ENCODE measurements at places on chromosomes 2 and 18.

DNA sequence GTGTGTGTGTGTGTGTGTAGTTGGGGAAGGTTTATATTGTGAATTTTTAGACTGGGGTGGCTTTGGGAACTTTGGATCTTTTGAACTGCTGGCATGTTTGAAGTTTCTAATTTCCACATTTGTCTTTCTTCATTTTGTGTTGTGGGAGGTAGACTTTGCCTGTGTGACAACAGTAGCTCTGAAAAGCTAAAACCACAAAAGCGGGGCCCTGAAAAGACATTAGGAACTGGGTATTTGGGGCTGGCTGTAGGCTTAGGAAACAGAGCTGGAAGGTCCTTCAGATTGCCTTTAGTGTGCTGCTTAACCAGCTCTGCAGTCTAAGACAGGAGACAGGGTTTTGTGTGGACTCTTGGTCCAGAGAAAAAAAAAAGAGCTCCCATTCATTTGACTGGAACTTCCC, 27.2 kb upstream of the DOCK10 start:
- no peak for DNase-seq

DNA sequence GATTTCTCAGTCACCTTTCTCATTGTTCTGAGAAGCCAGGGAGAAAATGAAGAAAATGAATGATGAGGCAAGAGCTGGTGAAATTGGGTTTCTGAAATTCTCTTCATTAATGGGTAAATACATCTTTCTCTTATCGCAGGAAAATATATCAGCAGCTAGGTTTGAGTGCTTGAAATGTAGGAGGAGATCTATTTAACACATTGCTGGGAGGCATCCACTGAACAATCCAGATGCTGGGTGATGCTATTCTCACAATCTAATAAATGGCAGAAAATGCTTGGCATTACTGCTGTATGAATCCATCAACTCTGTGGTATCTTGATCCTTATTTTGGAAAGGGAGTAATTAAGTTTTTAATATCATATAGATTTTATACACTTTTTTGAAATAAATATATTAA, 199.6 kb upstream of the LRP1B start:
- no peak for DNase-seq

DNA sequence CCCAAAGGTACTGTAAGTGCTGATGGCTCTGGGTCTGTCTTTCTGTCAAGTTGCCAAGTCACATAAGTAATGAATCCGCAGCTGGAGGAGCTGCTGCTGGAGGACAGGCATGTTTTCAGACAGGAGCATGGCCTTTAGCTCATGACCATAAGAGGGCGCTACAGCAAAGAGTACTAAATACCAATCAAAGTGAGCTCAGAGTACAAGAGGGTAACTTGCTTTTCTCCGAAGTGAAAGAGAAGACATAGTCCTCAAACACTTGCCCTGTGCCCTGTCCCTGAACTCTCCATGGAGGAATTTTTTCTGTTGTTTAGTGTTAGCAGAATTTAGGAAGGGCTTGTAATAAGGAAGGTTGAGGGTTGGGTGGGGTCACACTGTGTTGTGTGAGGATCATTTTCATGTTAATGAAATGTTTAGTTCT, 58.0 kb upstream of the EML6 start:
- peak; percentile 32 for DNase-seq

GRCh38 chr2:215003001-215003400, 135.4 kb downstream of the ABCA12 start:
- no peak for DNase-seq

DNA sequence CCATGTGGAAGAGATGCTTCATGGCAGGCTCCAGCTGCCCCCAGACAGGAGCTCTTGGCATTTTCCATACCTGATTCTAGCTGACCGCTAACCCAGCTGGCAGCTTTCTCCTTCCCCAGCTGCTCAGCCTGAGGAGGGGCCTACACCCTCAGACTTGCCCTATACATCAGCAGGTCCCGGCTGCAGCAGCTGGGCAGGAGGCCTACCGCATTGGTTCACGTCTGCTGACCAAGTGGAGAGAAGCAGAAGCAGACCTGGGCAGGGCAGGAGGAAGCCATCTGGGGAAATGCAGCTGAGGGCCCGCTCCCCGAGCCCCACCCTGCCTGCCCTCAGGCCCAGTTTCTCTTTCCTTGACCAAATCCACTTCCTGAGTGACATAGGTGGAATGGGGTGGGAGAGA, 50.7 kb downstream of the LBH start:
- DNase-seq, result peak; percentile 91

GRCh38 chr2:28868611-28869010, 1.5 kb downstream of the TRMT61B start:
- DNase-seq, result no peak

GRCh38 chr2:108988796-108989713, at the start of gene EDAR:
TSS of gene EDAR (minus strand) at chr2:108989220. CDS start at chr2:108931014, 58,206 bp downstream.
- DNase-seq, result no peak

DNA sequence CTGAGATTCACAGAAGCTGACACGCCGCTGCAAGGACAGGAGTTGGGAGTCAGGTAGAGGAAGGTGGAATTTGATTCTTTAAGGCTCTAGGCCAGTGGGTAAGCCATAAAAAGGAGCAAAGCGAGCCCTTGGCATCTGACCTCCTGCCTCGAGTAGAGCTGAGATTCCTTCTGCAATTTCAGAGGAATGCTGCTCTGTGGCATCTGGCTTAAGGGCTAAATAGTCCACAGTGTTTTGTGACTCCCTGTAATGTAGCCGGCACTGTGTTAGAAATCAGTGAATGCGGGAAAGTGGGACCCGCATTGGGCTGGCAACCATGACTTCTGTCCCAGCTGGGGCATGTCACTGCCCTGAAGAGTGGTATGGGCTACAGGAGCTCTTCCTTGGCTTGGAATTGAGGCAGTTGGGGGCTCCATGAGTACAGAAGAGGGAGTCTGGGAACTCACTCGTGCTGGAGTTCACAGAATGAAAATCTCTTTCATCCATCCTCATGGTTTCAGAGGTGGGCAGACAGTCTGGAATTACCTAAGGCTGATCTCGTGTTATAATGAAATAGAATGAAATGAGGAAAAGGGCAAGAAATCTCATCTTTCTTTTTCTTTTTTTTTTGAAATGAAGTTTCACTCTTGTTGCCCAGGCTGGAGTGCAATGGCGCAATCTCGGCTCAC, 12.7 kb upstream of the MYCN start:
- DNase-seq, result no peak

- no peak for DNase-seq
These were observed 74.8 kb upstream of the FRZB start for GRCh38 chr2:182941121-182941722.

- no peak for DNase-seq
These were observed 119.0 kb upstream of the ARHGAP28 start for GRCh38 chr18:6610466-6610865.

DNA sequence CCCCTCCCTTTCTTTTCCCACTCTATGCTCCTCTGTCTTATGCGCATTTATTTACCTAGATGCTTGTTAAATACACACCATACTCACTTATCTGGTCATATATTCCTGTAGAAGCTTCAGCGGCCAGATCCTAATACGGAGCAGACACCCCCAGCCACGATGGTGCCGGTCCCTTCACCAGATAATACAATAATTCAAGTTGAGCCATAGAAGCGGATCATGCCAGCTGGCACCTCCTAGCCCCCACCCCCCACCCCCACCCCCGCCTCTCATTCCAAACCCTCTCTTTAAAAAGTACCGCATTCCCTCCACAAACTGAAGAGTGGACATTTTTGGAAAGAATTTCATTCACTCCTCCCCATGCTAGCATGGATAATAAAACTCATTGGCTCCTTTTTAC, 95.2 kb downstream of the BIN1 start:
- no peak for DNase-seq

DNA sequence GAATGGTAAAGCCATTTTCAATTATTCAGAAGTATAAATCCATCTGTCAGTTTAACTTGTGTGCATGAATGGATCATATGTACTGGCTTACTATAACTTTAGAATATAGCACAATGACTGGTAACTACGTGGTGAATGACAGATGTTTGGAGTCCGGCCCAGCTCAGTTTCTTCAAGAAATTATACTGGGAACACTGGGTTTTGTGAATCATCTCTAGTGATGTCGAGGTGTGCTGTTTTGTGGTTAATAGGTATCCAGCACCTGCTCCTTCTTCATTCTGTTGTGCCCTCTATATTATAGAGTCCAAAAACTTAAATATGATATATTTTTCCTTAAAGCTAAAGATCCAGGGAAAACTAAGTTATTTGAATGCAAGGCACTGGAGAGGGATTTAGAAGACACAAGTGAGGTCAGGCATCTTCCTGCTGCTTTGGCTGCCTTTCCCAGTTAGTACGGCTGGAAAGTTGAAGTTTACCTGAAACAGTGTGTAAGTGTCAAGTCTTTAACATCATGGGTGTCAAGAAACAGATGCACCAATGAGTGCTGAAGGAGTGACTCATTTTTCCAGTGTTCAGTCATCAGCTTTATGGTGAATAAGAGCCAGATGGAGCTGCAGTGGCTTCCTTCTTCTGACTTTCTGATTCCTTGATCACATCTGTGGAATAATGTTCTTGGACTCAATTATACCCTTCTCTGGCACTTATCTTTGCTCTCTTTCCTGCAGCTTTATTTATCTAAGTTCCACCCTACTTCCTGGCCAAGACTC, 1079.5 kb upstream of the CELF4 start:
- no peak for DNase-seq

DNA sequence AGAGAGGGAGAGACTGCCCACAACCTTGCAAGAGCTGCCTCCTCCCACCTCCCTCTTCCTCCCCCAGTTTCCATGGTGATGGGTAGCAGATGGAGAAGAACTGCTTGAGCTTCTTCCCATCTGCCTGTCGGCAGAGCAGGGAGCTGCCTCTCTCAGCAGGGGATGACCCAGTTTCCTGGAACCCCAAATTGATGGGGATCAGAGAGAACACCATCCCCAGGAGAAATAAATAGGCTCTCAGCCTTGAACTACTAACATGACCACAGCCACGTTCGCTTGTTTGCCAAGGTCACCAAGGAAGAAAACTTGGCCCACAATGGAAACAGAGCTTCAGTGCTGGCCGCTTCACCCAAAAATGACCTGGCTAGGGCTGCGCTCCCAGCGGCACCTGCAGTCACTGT, 82.2 kb downstream of the ADD2 start:
- DNase-seq, result no peak

DNA sequence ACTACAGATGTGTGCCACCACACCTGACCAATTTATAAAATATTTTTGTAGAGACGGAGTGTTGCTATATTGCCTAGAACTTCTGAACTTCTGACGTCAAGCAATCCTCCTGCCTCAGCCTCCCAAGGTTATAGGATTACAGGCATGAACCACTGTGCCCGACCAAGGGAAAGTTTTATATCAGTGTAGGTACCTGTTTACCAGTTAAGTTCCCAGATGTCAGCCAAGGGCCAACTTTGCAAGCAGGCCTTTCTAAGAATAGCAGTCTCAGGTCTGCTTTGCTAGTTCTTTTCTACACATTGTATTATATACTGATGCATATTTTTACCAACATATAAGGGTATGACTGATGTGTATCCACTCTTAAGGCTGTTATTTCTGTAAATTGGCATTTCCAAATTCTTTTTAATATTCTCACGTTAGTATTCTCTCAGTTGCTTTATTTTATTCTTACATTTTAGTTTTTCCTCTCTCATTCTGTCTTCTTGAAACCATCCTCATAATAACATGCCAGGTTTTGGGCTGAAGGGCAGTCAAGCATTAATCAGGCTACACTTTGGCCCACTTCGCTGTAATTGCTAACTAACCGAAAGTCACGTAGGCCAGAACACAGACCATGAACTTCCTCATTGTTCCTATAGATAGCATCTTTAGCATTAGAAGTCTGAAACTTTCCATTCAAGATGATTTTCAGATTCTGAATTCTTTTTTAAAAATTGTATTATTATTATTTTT, 25.0 kb upstream of the CXXC1 start:
- peak; percentile 53 for DNase-seq

DNA sequence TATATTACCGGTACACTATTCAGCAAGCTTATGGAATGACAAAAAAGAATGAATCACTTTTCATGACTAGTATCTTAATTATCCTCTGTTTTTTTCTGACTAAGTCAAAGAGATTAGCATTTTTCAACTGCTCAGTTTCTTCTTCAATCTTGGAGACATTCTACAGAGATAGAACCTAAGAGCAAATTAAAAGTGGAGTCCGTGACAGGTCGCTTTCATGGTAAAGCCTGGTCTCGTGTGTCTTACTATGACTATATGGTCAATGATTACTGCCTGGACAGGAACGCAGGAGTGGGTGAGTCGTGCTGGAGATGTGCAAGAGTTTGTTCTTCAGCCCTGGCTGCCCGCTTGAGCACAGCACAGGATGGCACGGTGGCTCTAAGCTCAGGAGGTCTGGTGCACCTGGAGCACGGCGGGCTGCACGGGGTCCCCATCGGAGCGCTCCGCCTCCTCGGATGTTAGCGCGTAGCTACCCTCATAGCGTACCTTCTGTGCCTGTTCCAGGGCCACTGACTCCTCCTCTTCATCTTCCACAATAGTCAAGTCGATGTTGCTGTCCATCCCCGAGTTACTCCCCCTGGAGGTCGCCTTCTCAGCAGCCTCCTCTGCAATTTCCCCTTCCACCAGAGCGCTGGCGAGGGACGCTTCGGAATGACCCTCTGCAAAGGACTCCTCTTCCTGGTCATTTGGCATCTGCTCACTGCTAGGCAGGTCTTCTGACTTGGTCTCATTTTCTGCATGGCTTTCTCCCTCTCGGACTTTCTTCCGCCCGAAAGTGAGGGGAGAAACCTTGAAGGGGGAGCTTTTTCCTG, 11.1 kb downstream of the CAVIN2 start:
- DNase-seq, result no peak

- no peak for DNase-seq
These were observed 138.8 kb downstream of the MYT1L start for GRCh38 chr2:2192091-2192955.
